ENCODE measurements at places on chromosomes 6 and 20. TPM values are rescaled to one million over a fixed set of nuclear protein-coding genes. Genes with fewer than 3 reads are reported as not detected.

The EDN1 gene
- 24.0 TPM for total RNA-seq

The OR2H1 gene
- not detected for total RNA-seq

The FAM162B gene
- total RNA-seq = not detected

The HLA-E gene
- total RNA-seq = 86.1 TPM

The FABP7 gene
- not detected for total RNA-seq

The PHIP gene
- total RNA-seq = 21.8 TPM

The NKX2-2 gene
- total RNA-seq = 4.4 TPM

The NKAIN4 gene
- total RNA-seq = not detected

The TDRD6 gene
- not detected for total RNA-seq

The GPX5 gene
- total RNA-seq = not detected
